Stimulated activated naive CD4-positive, alpha-beta T cell (primary cell): ENCODE measurements at places on chromosomes 7 and 10.

DNA sequence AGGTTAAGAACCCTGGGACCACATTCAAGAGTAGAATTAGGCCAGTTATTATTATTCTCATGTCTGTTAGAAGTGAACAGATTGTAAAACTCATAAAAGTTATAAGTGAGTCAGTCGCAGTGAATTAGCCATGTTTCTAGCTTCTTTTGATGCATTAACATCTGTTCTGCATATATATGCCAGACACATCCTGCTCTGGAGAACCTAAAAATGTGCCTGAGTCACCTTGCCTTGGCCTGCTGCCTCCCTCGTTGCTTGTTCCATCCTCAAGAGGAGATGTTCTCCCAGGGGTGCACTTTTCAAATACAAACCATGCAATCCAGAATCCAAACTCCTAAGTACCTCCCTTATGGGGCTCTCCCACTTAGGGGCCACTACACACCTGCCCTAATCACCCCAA lies 14.8 kb downstream of the TSPAN12 start:
- DNase-seq = no peak

DNA sequence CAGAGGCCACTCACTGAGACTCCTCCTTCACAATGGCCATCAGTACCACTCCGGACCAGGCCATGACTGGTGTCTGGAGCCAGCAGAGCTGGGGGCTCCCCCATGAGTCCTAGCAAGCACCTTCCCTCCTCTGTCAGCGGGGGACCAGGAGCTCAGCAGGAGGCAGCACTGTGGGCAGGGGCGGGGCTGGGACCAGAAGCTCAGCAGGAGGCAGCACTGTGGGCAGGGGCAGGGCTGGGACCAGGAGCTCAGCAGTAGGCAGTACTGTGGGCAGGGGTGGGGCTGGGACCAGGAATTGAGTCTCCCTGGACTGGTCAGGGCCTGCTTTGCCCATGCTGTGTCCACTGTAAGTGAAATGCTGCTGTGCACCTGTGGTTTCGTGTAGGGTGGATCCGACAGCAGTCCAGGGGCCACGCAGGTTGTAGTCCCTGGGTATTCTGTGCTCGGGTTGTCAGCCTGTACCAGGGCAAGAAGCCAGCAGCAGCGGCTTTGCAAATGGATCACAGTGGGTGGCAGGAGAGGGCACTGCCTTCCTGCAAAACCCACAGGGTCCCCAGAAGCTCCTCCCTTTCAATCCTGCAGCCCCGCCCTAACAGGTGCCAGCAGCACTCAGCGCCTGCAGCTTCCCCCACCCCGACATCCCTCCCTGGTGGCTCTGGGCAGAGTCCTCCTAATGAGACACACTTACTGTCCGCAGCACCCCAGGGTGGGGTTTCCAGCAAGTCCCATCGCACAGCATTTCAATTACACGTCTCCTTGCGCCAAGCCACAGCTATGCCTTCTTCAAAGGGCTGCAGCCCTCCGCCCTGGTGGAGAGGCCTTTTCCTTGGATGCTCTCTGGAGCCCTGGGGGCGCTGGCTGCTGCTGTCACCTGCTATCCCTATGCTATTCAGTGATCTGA lies 220.5 kb downstream of the TCERG1L start:
- no peak for DNase-seq

- no peak for DNase-seq
Observed at GRCh38 chr7:30207376-30207775, 72.6 kb downstream of the MTURN start.

DNA sequence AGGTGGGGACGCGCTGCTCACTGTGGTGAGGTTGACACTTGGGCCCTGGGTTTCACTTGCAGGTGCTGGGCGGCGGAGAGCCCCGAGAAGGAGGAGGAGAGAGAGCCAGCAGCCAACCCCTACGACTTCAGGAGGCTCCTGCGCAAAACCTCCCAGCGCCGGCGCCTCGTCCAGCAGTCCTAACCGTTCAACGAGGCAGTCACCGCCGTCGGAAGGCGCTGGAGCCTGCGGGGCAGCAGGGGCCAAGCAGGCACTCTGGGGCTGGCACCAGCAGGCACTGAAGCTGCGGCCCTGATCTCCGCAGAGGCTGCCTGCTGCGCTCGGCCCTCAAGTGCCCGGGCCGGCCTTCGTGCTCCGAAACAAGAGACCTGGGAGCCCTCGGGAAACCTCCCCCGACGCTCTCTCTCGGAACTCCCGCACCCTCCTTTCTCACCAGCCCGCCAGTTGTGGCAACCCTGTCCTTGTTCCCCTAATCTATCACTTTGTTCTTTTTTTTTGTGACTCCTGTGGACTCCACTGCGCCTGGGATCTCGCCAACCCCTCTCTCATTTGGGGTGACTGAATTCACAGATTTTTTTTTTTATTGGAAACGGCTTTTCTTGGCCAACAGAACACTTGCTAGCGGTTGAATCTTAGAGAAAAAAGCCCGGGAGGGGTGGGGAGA lies 4.7 kb upstream of the GAD2 start:
- DNase-seq = no peak

DNA sequence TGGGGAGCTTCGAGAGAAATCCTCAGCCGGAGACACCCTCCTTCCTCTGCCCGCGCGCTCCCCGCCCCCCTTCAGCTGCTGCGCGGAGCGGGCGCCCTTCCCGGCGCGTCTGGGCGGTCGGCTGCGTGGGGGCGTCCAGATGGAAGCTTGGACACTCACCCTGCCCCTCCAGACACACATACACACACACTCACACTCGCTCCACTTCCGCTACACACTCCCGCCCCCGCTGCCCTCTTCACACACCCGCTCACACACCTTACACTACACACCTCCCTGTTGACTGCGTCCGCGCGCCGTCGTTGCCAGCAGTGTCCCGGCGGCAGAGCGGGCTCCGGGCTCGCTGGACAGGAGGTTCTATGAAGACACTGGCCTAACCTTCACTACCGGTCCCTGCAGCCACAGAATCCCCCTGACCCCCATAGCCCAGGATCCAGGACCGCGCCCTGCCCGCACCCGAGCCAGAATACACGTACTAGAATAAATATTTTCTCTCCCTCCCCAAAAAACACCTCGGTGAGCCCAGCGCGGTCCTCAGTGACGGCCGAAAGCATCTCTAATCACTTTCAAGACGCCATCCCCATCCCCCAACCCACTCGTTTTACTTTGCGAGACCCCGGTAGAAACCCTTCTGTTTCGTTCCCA lies 1.1 kb upstream of the EGR2 start:
- no peak for DNase-seq

- no peak for DNase-seq
Observed at GRCh38 chr7:94129443-94130140, 125.4 kb upstream of the BET1 start.

DNA sequence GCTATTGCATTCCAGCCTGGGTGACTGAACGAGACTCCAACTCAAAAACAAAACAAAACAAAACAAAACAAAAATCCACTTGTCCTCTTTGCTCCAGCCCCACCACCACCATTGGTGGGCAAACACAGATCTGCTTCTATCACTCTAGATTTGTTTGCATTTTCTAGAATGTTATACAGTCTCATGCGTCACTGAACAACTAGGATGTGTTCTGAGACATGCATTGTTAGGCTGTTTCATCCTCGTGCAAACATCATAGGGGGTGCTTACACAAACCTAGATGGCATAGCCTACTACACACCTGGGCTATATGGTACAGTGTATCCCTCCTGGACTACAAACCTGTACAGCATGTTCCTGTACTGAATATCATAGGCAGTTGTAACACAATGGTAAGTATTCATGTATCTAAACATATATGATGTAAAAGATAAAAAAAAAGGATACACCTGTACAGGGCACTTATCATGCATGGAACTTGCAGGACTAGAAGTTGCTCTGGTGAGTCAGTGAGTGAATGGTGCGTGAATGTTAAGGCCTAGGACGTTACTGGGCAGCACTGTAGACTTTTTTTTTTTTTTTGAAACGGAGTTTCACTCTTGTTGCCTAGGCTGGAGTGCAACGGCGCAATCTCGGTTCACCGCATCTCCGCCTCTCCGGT lies 45.3 kb downstream of the BTBD16 start:
- no peak for DNase-seq

GRCh38 chr10:107409522-107409921 lies 245.0 kb upstream of the SORCS1 start:
- DNase-seq = no peak

- no peak for DNase-seq
Observed at GRCh38 chr7:14870394-14870793, 32.2 kb downstream of the DGKB start.

DNA sequence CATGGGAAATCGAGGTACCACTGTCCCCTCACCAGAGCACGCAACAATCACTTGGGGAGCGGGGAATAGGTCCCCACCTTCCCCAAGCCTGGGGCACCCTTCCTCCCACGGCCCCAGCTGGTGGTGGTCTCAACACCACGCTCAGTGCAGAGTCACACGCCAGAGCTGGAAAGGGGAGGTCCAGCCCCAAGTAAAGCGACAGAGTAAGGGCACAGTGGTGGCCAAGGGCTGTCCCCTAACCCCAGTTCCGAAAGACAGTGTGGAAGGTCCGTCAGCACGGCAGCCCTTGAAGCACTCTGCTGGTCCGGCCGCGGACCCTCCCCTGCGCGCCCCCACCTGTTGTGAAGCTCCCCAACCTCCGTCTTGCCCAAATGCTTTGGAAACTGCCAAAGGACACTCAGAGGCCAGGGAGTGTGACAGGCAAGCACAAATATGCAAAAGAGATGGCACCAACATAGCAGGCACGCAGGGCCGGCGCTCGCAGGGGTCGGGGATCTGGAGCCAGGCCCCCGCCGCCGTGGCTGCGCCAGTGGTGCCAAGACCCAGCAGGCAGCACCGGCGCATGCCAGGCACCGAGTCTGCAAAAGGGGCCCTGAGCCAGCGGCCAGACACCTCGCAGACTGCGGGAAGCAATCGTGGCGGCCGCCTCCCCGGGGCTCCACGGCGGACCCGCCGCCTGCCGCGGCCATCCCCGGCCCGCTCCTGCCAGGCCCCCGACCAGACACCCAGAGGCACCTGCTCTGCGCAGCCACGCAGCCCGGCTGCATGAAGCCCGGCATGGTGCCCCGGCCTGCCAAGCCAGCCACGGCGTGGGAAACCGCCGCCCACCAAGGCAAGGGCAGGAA lies 51.6 kb upstream of the SRRM3 start:
- DNase-seq = no peak

- DNase-seq = no peak
Observed at GRCh38 chr10:59536167-59537014, 173.3 kb downstream of the SLC16A9 start.

DNA sequence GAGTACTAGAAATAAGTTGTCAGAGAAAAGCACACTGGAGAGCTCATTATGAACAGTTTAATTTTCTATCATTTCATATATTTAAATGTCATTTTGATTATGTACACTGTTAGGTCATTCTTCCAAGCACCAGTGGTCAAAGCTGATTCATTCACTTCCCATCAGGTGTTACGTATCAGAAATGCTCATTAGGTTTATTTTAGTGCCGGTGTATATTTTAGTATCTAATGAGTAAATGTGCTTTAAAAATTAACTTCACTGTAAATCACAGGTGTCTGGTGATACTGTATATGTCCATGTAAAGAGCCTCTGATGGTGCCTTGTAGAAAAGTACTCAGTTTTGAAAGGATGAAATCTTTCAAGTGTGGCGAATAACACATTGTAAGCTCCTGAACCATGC lies 3.5 kb downstream of the DMTF1 start:
- no peak for DNase-seq

GRCh38 chr7:134174795-134175261 lies 47.7 kb downstream of the LRGUK start:
- DNase-seq = no peak

DNA sequence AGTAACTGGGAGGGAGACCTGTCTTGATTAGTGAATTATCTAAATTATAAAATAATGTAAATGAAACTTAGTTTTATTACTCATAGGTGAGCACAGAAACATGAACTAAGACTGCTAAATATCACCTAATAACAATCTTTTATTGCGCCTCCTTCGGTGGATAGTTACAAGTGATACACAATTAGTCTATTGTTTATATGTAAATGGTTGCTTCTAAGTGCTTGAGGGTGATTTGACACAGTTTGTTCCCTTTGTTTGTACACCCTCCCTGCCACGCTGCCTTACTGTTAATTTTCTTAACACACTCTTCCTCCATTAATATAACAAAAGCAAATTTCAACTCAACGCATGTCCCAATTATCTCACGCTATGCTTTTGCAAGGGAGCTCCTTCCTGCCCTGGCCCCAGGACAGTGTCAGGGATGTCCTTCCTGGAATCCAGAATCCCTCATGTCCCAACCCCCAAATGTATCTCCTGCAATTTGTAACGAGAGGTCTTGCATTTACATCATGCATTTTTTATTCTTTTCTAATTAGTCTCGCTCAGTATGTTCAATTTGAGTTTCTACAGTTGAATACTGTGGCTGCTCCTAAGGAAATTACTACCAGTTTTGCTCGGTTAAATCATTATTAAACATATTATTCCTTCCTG lies 4.2 kb downstream of the NPSR1 start:
- no peak for DNase-seq

DNA sequence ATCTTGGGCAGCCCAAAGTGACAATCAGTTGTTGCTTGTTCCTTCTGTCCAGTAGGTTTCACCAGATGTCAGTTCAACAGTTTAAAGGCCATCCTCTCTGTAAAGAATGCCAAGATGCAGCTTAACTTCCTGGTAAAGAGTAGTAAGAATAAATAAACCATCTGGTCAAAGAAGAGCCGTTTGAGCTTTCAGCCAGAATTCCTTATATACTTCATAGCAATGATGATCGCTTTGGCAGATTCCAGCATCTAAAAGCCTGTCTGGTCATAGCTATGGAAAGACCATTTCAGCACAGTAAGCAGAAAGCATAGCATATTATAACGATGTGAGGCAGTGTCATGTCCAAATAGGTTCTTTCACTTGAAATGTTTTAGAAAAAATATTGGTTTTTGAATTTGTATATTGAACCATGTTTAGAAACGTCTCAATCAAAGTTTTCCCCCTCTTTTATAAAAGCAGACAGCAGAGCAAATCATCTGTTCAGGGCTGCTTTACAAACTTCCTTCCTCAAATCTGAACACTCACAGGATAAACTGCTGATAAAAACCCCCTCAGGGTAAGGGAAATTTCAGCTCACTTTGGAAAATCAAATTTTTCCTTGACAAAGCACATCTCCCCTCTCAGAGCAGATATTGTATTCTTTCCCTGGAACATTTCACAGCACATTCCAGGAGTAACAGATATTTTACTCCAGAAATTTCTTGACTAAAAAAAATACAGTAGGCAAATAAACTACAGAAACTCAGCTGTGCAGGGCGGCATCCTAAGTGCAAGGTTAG lies 184.1 kb downstream of the NOC3L start:
- no peak for DNase-seq

GRCh38 chr7:348962-349743 lies 59.2 kb downstream of the FOXL3 start:
- DNase-seq = no peak
